HT-29 (cell line): ENCODE measurements at places on chromosomes 11 and 22.

DNA sequence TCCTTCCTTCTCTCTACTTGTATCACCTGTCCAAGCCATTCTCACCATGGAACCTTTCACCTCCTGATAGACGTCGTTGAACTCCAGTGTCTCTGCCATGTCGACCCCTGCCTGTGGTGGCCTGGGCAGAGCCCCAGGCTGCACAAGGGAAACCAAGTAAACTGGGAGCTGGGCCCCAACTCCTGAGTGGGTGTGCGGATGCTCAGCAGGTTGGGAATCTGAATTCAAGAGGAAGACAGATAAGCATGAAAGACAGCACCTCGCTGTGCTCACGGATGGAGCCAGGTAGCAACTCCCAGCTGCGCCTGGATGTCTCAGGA lies 709 bp downstream of the SSRP1 start:
- peak; percentile 41 for DNase-seq

DNA sequence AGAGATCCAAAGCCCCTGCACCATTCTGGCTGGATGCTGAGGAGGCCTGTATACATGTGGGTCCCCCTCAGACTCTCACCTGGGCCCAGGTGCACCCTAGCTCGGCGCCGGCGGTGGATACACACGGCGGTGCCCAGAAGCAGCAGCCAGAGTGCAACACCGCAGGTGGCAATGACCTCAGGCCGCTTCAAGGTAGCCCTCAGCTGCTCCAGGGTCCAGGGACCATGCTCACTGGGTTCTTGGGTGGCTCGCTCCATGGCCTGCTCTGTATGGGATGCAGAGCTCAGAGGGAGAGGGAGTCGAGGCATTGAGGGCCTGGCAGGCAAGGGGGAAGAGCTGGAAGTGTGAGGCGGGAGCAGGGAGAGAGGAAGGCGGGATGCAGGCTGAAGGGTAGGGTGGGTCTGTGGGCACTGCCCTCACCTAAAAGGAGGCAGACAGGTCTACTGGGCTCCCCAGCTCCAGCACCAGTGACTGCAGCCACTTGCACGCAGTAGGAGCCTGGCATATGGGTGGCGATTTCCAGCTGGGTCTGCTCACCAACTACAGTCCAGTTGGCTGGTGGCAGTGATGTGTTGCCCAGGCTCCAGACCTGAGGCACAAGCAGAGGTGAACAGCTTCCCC lies 3.8 kb downstream of the ROBO4 start:
- DNase-seq = no peak

GRCh38 chr11:44596525-44597276 lies 31.2 kb downstream of the CD82 start:
- peak; percentile 39 for DNase-seq

DNA sequence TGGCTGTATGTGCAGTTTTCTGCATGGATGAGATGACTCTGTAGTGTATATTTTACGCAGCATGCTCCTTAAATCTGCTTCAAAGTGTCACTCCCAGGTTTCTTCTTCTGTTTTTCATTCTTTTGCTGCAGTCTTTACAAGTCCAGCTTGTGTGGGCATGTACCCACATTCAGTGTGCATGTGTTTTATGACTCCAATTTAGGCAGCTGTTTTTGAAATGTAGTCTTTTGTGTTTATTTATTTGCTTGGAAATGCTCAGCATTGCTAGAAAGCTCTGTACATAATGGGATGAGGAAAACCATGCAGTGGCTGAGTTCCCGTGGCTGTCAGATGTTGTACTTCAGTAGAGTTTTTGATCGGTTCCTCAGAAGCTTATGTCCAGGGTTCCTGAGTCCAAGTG lies 138.5 kb downstream of the ARHGAP42 start:
- no peak for DNase-seq

DNA sequence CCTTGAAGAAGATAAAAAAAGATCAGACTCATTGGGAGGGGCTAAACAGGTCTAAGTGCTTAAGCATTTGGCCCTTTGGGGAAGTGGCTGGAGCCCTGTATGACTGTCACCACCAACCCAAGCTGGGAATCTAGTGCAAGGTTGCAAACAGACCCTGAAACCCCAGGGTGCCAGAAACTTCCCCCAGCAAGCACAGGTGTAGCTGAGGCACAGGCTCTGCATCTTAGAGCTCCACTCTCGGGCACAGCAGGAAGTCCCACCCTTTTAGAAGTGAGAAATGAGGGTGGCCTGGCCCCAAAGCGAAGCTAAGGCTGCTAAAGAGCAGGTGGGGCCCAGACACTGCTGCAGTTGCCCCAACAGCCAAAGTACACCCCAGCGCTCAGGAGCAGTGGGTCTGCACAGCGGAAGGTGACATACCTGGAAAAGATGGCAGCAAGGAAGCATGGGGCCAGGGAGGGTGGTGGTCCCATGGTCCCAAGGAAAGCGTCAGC lies 5.8 kb upstream of the KDM2A start:
- DNase-seq = no peak

DNA sequence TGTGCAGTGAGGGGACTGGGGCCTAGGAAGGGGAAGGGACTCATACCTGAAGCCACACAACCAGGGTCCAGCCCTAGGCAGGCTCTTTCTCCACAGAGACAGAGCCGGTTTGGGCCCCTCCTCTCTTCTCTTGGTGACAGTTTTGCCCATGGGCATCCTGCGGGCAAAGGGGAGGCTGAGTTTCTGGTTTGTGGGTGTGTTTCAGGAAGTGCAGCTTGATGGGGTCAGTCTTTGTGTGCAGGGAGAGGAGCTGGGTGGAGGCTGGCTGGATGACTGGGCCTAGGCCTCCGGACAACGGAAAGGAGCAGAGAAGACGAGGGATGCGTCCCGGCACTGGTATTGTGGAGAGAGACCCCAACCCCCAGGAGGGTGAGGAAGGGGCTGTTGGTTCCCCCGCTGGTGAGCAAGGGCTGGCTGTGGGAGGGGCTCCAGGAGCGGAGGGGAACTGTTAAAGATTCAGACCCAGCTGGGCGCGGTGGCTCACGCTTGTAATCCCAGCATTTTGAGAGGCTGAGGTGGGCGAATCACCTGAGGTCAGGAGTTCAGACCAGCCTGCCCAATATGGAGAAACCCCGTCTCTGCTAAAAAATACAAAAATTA lies 23.4 kb upstream of the CELSR1 start:
- DNase-seq = no peak
